ENCODE measurements at places on chromosomes 7 and 10.

- no peak for DNase-seq
Observed at GRCh38 chr10:78155722-78156121, 122.1 kb downstream of the RPS24 start.

GRCh38 chr10:22988581-22989360, 60.9 kb downstream of the ARMC3 start:
- peak; percentile 47 for DNase-seq

GRCh38 chr7:24835643-24836042, 78.4 kb upstream of the GSDME start:
- DNase-seq, result no peak

DNA sequence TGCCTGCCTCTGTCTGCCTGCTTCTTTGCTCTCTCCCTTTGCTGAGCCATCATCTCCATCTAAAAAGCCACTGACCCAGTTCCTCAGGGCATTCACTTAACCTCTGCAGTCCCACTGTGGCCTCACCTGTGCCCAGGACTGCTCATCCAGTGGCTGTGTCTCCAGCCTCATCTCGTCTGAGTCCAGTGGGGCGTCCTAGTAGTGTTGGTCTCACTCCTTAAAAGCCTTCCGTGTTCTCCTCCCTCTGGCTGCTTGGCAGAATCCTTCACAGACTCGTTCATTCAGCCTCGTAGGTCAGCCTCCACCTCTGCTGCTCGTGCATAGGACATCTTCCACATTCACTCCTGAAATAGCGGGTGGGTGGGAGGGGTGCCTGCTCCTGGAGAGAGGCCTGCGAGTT, 7.3 kb downstream of the RARRES2 start:
- no peak for DNase-seq

- no peak for DNase-seq
Observed at GRCh38 chr7:100599911-100600729, 2.0 kb upstream of the PCOLCE start.

DNA sequence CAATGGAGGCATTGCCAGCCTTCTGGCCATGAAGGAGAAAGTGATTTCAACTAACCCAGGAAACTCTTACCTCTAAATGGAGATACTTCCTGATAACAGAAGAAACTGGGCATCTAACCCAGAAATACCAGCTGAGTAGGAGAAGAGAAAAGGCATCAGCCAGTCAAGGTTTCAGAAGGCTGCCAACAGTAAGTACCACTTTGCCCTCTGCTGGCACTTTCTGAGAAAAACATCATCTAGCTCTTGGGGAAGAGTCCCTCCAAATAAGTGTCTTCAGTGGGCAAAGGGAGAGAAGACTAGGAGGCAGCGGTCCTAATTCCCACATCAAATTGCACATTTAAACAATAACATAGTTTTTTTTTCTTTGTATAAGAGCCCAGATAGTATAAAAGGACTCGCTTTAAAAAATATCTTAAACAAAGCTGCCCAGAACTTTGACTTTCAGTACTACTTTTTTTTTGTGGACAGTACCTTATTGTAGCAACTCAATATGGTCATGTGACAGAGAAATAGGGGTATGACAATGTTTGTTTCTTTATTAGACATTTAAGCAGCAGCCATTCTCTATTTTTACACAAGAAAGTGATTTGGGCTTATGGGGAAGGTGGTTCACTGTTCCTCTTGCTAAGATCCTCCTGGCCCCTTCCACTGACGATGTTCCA, 157.3 kb downstream of the CTTNBP2 start:
- DNase-seq, result no peak

- DNase-seq, result no peak
Observed at GRCh38 chr10:33697016-33697415, 362.5 kb upstream of the NRP1 start.
